ENCODE measurements at places on chromosomes 2 and 18.
A peak's percentile ranks its signal among the peaks of the same experiment; 100 is the strongest.

- DNase-seq: peak; percentile 40
These were observed 10.4 kb downstream of the RNF152 start for GRCh38 chr18:61882296-61883004.

DNA sequence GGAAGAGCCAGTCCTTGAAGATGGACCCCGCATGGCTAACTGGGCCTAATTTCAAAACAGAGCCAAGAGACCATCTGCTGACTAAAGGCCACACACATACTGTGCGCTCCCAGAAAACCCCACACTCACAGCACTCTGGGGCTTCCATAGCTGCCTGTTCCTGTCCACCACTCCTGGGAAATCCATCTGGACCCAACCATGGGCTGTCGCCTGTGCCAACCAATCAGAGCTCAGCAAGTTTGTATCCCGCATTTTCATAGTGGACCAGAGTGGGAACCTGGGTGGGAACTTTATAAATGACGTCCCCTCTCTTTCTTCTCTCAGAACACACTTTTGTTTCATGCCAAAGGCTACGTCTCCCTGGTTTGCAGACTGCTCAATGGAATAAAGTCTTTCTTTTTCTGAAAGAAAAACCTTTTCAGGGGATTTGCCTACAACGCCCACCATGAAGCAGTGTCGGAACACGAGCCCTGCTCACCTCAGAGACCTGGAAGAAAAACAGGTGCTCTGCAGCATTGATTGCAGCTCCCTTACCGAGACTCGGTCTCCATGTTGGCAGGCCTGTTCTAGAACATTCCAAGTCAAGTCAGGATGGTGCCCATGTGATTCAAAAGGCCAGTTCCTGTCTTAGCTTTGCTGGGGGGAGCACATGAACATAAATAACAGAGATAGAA is 137.2 kb upstream of the GPC1 start:
- no peak for DNase-seq

- DNase-seq: peak; percentile 15
These were observed at the start of gene AKAIN1 for GRCh38 chr18:5197032-5197434. TSS of gene AKAIN1 (minus strand) at chr18:5197257. CDS start at chr18:5197053, 204 bp downstream.

GRCh38 chr2:146024212-146024743 is 1504.4 kb upstream of the ZEB2 start:
- no peak for DNase-seq

DNA sequence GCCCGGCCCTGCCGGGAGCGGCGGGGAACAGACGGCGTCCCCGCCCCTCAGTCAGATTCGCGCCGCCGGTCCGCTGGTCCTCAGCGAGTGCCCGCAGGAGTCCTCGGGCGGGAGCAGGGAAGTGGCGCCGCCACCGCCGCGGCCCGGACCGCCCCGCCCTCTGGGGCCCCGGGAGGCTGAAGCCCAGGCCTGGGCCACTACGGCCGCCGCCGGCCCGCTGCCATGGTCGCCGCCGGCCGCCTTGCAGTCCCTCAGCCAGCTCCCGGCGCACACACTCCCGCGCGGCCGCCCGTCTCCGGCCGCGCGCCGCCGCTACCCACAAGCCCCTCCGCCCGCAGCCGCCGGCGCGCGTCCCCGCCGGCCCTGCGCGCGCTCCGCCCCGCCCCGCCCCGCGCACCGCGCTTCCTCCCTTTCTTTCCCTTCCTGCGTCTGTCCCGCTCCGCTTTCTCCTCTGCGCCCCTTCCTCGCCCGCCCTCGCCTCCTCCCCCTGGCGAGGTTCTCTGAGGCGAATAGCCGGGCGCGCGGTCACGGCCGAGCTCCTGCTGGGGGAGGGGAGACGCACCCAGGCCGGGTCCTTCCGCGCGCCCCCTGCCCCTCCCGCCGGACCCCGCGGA is at the start of gene ROCK2:
TSS of gene ROCK2 (minus strand) at position 295 of the 614 bp plus-strand sequence. CDS start 500 bp downstream, outside the sequence.
- peak; percentile 80 for DNase-seq

DNA sequence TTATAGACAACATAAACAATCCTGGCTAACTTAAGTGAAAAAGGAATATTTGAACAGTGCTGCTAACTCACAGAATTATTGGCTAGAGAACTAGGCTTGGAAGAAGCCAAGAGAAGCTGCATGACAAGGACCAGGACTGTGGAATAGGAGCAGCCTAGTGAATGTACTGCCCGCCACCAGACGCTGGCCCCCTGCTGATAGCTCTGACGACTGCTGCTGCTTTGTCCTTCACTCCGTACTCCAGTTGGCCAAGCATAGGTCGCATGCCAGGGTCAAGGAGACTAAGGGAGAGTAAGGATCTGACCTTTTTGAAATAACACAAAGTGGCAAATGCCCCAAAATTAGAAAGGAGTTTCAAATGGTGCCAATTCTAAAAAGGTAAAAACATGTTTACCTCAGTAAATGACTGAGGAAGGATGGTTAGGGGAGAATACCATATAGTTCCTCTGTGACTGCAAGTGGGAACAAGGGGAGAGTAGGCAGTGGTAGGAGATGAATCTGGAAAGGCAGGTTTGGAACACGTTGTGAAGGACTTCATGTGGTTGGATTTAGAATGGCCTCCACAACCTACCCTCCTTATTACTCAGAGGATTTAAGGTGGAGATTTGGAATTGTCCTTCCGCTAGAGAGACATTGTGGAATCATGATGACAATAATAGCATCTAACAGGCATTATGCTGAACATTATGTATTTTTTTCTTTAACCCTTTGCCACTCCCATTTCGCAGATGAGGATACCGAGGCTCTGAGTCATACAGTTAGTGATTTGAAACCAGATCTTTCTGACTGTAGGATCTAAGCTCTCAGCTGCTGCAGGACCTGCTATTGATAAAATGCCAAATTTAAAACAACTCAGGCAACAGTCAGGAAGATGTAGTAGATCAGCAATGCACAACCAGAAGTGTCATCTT is 19.5 kb downstream of the STRADB start:
- DNase-seq: no peak

DNA sequence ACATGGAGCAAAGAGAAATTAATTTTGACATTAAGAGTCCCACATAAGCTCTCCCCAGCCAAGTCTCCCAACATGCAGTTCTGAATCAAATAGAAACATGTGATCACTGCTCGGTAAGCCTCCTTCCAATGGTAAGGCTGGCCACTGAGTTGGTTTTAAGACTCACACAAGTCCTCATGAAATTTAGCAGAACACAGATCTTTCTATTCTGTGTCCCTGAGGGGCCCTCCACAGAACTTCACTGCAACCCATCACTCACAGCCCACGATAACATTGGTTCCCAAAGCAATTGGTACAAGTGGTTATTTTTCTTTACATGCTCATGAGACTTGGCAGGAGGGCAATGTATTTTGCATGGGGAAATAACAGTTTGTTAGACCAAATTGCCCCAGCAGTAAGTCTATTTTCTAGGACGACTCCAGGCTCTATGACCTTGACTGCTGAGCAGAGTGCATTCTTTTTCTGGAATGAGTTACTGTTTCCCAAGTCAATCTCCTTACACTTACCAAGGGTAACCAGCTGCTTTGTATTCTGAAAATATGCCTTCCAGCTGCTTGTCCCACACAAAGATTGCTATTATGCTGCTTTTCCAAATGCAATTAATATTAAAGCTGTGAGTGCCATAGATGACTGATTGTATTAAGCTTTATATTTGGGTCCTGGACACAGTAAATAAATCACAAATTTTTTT is 142.3 kb upstream of the TANK start:
- no peak for DNase-seq

GRCh38 chr18:77000527-77000926 is 132.1 kb downstream of the MBP start:
- peak; percentile 41 for DNase-seq

DNA sequence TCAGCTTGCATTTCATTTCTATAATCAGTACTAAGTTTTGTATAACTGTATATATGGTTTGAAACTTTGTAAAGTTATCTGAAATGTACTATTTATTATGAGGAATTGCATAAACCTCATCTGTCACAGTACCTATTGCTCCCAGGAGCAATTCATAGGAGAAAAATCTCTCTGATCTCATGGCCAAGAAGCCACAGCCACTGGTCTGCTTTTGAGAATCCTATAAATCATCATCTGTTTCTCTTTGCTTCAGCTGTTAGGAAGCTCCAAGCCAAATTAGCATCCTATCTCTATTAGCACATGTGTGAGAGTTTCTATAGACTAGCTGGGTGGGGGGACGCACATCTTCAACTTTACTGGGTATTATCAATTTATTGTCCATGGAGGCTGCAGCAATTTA is 210.3 kb downstream of the CYP26B1 start:
- DNase-seq: no peak

GRCh38 chr2:163779970-163780597 is 44.3 kb upstream of the FIGN start:
- peak; percentile 61 for DNase-seq

DNA sequence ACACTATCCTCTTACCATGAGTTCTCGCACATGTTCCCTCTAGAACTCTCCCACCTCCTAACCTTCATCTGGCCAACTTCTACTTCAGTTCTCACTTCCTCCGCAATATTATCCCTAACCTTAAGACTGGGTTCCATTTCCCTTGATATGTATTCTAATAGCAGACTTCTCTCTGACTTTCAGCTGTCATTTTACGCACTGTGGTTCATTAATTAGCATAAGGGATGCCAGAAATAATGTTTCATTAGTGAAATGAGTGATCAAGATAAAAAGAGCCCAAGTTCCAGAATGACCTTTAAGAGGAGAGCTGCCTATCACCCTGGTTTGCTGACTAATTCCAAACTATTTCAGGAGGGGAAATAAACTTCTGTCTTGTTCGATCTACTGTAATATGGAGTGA is 108.6 kb upstream of the CCDC150 start:
- DNase-seq: no peak

GRCh38 chr2:189411860-189412259 is 29.4 kb upstream of the WDR75 start:
- DNase-seq: no peak

DNA sequence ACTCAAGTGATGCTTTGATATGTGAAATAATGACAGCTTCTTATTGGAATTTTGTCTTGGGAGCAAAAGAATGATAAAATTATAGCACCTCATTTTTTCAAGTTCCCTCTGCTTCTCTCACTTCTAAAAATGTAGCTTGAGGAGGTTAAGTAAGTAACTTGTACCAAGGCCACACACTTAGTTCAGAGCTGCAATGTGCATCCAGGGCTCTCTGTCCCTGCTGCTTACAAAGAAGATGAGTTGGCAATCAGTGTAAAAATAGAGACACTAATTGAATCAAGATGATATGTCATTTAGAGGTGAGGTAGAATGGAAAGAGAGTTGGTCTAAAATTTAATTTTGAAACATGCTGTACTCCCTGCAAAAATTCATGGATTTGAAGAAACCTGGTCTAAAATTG is 312.0 kb upstream of the TNP1 start:
- DNase-seq: no peak

GRCh38 chr2:217775920-217776503 is 226.8 kb downstream of the TNS1 start:
- no peak for DNase-seq

DNA sequence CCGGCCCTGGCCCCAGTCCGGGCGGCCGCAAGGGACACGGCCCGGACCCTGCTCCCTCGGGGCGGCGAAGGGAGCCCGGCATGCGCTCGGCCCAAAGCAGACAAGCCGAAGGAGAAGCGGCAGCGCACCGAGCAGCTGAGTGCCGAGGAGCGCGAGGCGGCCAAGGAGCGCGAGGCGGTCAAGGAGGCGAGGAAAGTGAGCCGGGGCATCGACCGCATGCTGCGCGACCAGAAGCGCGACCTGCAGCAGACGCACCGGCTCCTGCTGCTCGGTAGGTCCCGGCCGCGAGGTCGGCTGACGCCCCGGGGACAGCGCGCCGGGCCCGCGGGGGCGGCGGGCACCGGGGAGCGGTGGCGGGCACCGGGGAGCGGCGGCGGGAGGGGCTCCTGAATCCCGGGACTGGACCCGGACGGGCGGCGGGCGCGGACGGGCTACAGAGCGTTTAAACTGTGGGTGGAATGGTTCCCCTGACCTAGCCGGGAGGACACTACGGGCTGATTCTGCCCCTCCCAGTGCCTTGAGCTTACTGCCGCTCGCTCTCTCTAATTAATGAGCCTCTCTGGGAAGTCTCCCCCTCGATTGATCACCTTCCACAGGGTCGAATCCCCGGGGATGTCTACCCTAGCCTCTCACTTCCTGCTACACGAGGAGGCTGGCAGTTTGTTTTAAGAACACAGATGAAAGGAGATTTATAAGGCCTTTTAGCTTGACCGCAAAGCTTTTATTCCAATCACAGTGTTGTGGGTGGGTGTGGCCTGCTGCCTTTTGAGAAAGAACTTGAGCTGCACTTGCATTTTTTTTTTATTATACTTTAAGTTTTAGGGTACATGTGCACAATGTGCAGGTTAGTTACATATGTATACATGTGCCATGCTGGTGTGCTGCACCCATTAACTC is 853 bp downstream of the GNAL start:
- peak; percentile 46 for DNase-seq

DNA sequence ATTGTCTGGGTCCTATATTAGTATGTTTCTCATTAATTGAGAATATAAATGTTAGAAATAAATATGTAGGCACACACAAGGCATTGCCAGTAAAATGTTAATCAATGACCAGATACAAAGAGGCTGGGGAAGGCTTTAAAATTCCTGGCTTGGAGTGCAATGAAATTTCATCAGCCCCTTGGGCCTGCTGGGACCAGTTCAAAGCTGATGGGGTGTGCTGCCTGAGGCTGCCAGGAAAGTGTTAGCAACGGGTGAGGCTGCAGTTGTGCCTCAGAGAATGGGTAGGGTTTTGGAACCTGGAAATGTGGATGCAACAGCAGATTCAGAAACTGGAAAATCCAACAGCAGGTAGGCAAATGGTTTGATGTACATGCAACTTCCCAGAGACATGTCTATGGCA is 68.9 kb downstream of the DIPK1C start:
- no peak for DNase-seq

GRCh38 chr18:58955001-58955400 is 90.3 kb downstream of the ZNF532 start:
- no peak for DNase-seq

DNA sequence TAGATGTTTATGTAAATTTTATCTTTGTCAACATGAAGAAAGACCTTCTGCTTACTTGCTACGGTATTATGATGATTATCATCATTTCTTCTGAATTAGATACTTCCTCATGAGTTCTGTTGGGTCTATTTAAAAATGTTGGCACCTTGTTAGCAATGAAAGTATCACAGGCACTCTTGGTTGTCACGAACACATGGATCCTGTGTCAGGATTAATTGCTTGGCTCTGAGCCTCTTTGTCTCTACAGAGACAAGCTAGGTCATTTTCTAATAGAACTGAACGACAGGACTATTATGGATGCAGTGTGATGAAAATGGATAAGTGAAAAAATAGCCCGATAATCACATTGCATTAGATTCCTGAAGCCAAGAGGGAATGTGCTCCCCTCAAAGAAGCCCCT is 110.3 kb downstream of the DOCK10 start:
- no peak for DNase-seq
